ENCODE measurements at places on chromosomes 2 and 18. TPM values are rescaled to one million over a fixed set of nuclear protein-coding genes. Genes with fewer than 3 reads are reported as not detected.
A peak's percentile ranks its signal among the peaks of the same experiment; 100 is the strongest.

SGPP2 gene
- 3.6 TPM for total RNA-seq

DNA sequence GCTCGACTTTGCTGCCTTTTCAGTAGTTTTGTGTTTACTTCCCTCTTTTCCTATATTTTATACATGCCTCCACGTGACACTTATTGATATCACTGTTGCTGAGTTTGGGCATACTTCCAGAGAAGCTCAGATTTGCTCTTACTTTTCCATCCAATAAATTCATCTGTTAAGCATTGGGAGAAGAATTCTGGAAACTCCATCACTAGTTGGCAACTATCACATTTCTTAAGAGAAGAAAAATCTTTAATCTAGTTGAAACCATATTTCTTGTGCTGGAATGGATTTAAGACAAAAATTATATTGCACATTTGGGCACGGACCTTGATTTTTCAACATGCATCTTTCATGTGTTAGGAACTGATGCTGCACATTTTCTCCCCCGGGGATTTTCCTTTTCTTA, 52.6 kb upstream of the CPO start:
- DNase-seq = no peak

DLGAP1 gene
- 1.7 TPM for total RNA-seq

GRCh38 chr2:196971574-196972279, 45.2 kb upstream of the PGAP1 start:
- no peak for DNase-seq

GRCh38 chr2:45614871-45615415, 3.9 kb upstream of the SRBD1 start:
- no peak for DNase-seq

MOCOS gene
- 7.5 TPM for total RNA-seq

GRCh38 chr18:76982841-76983583, 149.6 kb downstream of the MBP start:
- peak; percentile 87 for DNase-seq

TUBA4B gene
- not detected for total RNA-seq

DNA sequence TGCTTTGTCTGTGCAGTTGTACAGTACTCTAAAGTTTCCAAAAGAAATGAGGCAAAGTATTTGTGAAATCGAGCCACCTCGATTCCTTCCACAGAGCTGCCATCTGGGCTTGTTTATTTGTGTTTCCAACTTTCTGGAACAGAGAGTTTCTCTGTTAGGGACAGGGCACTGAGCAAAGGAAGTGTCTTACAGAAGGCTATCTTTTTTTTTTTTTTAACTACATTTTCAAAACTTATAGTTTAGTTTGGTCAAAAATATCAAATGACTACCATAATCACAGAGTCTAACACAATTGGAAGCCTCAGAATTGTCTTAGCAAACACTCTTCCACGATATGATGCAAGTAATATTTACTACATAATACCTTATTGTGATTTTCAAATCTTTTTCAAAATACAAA, 796 bp downstream of the RFTN2 start:
- DNase-seq = no peak

POTEJ gene
- not detected for total RNA-seq

CASP8 gene
- 25.9 TPM for total RNA-seq

TGFA gene
- 59.2 TPM for total RNA-seq

- DNase-seq = no peak
These were observed 16.0 kb downstream of the LANCL1 start for GRCh38 chr2:210460322-210461227.

GNAL gene
- 40.8 TPM for total RNA-seq

DNA sequence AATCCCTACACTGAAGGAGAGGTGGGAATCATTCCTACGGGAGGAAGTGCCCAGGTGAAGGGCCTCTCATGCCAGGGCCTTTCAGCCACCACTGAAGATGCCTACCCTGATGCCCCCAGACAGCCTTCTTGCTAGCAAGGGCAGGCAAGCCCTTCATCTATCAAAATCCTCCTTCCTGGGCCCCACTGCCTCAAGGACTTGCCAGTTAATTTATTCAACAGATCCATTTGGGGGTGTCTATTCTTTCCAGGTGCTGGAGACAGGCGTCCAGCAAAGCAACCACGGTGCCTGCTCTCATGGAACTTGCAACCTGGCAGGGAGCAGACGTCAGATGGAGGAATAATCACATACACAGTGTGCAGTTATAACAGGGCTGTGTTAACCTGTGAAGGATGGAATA, 95.5 kb downstream of the GYPC start:
- no peak for DNase-seq

DNA sequence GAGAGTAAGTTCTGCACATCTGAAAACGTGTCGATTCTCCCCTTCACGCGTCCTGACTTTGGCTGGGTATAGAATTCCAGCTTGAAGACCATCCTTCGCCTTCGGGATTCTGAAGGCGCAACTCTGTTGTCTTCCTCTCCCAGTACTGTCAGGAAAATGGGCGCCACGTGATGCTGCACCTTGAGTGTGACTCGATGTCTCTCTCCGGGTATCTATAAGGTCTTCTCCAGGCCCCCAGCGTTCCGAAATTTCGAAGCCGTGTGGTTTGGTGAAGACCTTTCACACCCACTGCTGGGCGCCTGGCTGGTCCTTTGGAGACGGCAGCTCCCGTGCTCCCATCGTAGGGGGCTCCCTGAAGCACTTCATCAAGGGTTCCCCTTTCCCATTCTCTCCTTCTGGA, 203.7 kb downstream of the HDAC4 start:
- no peak for DNase-seq

DNA sequence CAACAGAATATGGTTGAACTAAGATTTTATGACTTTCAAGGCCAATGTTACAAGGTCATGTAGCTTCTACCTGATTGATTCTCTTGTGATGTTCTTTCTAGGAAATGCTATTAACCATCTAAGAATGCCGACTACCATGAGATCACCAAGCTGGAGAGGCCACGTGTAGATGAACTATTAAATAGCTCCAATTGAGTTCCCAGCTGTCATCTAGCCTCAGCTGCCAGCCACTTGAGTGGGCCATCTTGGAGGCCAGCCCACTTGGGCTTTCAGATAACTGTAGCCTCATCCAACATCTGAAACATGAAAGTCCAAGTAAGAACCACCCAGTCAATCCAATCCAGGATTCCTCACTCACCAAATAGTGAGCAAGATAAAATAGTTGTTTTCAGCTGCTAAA, 376.9 kb upstream of the TMEFF2 start:
- no peak for DNase-seq

FOXI3 gene
- 1.5 TPM for total RNA-seq

Measured in mammary epithelial cell (primary cell).